ENCODE measurements at places on chromosomes 16 and 17. TPM values are rescaled to one million over a fixed set of nuclear protein-coding genes. Genes with fewer than 3 reads are reported as not detected.

DNA sequence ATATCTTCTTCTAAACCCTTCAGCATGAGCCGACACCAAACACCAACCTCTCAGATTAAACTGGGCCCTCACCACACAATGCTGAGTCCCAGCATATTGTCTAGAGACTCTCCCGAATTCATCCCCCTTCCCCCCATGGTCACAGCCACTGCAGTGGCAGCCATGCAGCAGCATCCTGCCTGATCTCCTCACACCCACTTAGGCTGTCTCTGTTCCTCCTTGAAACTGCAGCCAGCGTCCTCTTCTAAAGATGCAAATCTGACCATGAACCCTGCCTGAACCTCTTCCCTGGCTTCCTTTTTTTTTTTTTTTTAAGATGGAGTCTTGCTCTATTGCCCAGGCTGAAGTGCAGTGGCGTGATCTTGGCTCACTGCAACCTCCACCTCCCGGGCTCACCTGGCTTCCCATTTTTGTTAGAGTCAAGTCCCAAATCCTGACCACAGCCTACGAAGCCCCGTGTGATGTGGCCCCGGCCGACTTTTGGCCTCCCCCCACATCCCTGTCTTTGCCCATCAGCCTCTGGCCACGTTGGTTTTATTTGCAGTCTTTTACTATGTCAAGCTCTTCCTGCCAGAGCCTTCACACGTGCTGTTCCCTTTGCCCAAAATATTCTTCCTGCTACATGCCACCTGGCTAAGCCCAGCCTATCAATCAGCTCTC is 2.8 kb downstream of the FA2H start:
- no peaks in the 10 kb centered on the region for H3K36me3 ChIP-seq
- no peak overlapping the region for H3K4me3 ChIP-seq
- no peak for DNase-seq
- H3K27me3 ChIP-seq = no peaks in the 10 kb centered on the region
- no peak overlapping the region for H3K27ac ChIP-seq

- H3K27me3 ChIP-seq = no peaks in the 10 kb centered on the region
- no peak for DNase-seq
- no peak overlapping the region for H3K4me3 ChIP-seq
- H3K27ac ChIP-seq = no peak overlapping the region
- no peaks in the 10 kb centered on the region for H3K4me1 ChIP-seq
Measured at GRCh38 chr17:66290101-66290722, 12.2 kb upstream of the PRKCA start.

Gene MLX
- total RNA-seq = 34.2 TPM

GRCh38 chr17:4318186-4318585 is 48.3 kb downstream of the UBE2G1 start:
- no peaks in the 10 kb centered on the region for H3K36me3 ChIP-seq
- DNase-seq = no peak
- H3K27ac ChIP-seq = no peak overlapping the region
- H3K27me3 ChIP-seq = no peaks in the 10 kb centered on the region
- no peaks in the 10 kb centered on the region for H3K4me1 ChIP-seq
- H3K4me3 ChIP-seq = no peak overlapping the region

Gene CACNA1H
- 17.8 TPM for total RNA-seq

Gene SLC6A2
- 0.45 TPM for total RNA-seq

Gene PRSS8
- not detected for total RNA-seq

DNA sequence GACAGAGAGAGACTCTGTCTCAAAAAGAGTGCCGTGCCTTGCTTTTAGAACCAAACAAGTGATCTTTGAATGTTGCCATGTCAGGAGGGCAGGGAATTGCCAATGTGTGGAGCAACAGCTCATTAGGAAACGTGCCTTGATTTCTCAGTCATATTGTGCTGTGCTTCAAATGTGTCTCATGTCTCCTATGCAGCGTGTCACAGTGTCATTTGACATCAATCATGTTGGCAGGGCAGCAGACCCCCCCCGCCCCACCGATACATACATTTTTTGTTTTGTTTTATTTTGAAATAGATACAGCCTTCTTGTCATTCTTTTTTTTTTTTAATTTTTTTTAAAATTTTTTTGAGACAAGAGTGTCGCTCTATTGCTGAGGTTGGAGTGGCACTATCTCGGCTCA is 22.1 kb downstream of the MRC2 start:
- H3K4me1 ChIP-seq = no peaks in the 10 kb centered on the region
- H3K36me3 ChIP-seq = no peaks in the 10 kb centered on the region
- no peak for DNase-seq

DNA sequence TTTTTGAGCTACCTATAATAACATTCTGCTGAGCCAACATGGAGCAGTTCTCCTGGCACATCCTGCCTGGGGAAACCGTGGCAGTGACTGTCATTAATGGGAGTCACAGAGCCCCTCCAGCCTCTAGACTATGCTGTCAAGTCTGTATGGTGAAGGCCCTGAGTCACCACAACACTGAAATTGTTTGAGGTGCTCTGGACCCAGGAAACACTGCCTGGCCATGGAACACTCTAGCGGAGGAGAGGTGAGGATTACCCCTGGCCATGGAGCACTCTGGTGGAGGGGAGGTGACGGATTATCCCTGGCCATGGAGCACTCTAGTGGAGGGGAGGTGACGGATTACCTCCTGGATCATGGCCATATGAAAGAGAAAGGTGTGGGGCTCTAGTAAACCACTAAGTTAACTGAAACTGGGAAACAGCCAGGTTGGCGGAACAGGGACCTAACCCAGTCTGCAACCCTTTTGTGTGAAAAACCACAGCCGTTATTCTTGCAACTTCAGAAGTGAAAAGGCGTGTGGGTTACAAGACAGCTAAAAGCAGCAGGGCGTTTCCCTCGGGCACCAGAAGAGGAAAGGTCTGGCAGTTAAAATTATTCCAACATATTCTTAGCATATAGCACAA is 156.7 kb downstream of the KCNJ12 start:
- no peak for DNase-seq
- H3K36me3 ChIP-seq = peaks cover 5% of the 10 kb centered on the region
- no peak overlapping the region for H3K27ac ChIP-seq
- H3K4me3 ChIP-seq = no peak overlapping the region

Gene FBXL19
- total RNA-seq = 14.7 TPM

DNA sequence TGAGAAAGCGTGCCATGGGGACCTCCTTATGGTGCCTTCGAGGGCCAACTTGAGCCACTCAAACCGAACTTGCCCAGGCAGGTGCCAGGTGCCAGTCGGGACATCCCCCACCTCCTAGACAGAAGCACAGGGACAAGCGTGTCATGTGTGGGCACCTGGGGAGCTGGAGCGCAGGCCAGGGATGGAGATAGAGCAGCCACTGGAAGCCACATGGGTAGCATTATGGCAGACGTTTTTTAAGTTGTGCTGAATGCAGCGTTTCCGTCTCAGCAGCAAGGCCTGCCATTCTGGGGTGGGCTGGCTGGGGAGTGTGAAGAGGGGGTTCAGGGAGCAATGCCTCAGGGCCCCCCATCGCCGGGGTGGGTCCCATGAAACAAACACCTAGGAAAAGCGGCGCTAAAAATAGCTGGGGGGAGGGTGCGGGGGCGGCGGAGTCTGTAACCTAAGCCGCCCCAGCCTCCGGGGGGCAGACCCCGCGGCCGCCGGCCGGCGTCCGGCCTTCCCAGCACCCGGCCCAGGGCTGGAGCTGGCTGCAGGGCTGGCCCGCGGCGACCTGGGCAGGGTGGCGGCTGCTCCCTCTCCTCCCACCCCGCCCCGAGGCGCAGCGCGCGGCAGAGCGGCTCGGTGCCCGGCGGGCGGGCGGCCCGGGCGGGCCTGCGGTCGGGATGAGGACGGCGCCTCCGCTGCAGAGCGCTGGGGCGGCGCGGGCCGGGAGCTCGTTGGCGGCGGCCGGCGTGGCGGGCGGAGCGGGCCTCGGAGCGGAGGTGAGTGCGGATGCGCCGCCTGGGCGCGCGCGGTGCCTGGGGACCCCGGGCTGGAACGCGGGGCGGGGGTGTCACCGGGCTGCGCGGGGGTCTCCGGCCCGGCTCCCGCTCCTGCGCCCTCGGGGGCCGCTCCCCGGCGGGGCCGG is at the start of gene ZNF469:
ZNF469 (plus strand) TSS at position 469 of the 910 bp plus-strand sequence. CDS start 44,512 bp downstream, outside the sequence.
- H3K4me3 ChIP-seq = peak within 1 kb of the TSS; percentile 24
- no peaks in the 10 kb centered on the region for H3K27me3 ChIP-seq
- DNase-seq = peak; percentile 78
- H3K4me1 ChIP-seq = no peaks in the 10 kb centered on the region

DNA sequence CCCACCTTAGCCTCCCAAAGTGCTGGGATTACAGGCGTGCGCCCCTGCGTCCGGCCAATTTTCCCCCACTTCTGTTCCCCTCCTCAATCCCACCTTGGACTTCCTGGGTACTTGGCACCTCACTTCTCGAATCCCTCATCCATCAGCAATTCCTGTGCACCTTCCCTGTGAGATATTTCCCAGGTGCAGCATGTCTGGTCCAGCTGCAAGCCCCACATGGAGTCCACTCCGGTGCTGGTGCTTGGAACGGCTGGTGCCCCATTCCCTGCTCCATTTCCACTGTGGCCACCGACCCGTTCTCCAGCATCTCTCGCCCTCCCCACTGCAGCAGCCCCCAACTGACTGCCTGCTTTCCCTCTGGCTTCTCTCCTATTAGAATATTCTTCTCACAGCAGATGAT is 35.3 kb downstream of the NOL11 start:
- no peaks in the 10 kb centered on the region for H3K4me1 ChIP-seq
- H3K27ac ChIP-seq = no peak overlapping the region
- H3K4me3 ChIP-seq = no peak overlapping the region
- H3K27me3 ChIP-seq = no peaks in the 10 kb centered on the region

- H3K4me3 ChIP-seq = peak within 1 kb of the TSS; percentile 54
- H3K4me1 ChIP-seq = no peaks in the 10 kb centered on the region
- H3K36me3 ChIP-seq = no peaks in the 10 kb centered on the region
- peak; percentile 94 for DNase-seq
- no peaks in the 10 kb centered on the region for H3K27me3 ChIP-seq
Measured at GRCh38 chr17:29568331-29569244, at the start of gene TP53I13. Gene TP53I13, plus strand, starts transcription at chr17:29568701. Its CDS starts 58 bp downstream, at chr17:29568759.

DNA sequence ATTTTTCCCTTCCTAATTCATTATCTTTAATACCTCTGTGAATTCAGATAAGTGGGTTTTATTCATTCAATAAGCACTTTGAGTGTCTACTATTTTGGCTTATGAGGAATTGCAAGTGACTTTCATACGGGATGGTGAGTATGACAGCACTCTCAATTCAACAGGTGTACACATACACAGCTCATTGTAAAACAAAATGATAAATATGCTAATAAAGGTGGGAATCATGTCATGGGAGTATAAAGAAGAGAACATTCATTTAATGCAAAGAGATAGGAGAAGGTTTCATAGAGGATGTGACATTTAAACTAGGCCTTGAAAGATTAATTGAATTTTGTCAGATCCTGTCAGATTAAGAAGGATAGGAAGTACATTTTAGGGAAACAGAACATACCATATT is 19.4 kb downstream of the NACA2 start:
- DNase-seq = no peak
- no peak overlapping the region for H3K27ac ChIP-seq
- no peak overlapping the region for H3K4me3 ChIP-seq
- H3K27me3 ChIP-seq = no peaks in the 10 kb centered on the region

Gene ALOX15B
- total RNA-seq = 1.0 TPM

DNA sequence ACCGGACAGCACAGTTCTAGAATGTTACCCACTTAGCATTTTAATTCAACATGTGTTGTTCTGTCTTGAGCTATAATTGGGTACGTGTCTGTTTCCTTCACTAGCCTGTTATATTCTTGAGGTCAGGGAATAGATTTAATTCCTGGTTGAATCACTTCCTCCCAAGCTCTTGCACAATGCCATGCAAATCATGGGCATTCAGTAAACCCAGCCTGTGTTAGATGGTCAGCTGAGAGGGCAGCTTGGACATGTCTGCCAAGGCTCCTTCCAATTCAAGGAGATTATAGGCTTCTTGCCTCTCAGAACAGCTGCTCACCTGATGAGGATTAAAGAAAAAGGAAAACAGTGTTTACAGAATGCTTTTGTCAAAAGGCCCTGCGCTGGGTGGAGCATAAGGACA is 12.6 kb downstream of the C1QTNF1 start:
- peak; percentile 68 for DNase-seq
- H3K4me1 ChIP-seq = peaks cover 1% of the 10 kb centered on the region
- no peaks in the 10 kb centered on the region for H3K36me3 ChIP-seq
- H3K27me3 ChIP-seq = no peaks in the 10 kb centered on the region
- H3K27ac ChIP-seq = no peak overlapping the region

- no peak overlapping the region for H3K4me3 ChIP-seq
- DNase-seq = peak; percentile 64
- H3K27ac ChIP-seq = no peak overlapping the region
- no peaks in the 10 kb centered on the region for H3K27me3 ChIP-seq
- no peaks in the 10 kb centered on the region for H3K4me1 ChIP-seq
Measured at GRCh38 chr17:81018044-81018802, 16.7 kb upstream of the BAIAP2 start.

DNA sequence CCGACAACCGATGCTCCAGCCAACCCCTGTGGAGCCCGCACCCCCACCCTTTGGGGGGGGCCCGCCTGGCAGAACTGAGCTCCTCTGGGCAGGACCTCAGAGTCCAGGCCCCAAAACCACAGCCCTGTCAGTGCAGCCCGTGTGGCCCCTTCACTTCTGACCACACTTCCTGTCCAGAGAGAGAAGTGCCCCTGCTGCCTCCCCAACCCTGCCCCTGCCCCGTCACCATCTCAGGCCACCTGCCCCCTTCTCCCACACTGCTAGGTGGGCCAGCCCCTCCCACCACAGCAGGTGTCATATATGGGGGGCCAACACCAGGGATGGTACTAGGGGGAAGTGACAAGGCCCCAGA is 17.9 kb downstream of the NGFR start:
- H3K4me3 ChIP-seq = no peak overlapping the region
- H3K4me1 ChIP-seq = no peaks in the 10 kb centered on the region
- DNase-seq = no peak
- H3K27me3 ChIP-seq = no peaks in the 10 kb centered on the region
- no peaks in the 10 kb centered on the region for H3K36me3 ChIP-seq
- no peak overlapping the region for H3K27ac ChIP-seq

- no peak for DNase-seq
- no peaks in the 10 kb centered on the region for H3K4me1 ChIP-seq
- no peak overlapping the region for H3K27ac ChIP-seq
Measured at GRCh38 chr17:40417258-40417608, 463 bp downstream of the TOP2A start.

- H3K27ac ChIP-seq = no peak overlapping the region
- H3K36me3 ChIP-seq = no peaks in the 10 kb centered on the region
- no peak overlapping the region for H3K4me3 ChIP-seq
- no peaks in the 10 kb centered on the region for H3K4me1 ChIP-seq
Measured at GRCh38 chr16:4586291-4586690, 28.4 kb downstream of the UBALD1 start.

- no peaks in the 10 kb centered on the region for H3K36me3 ChIP-seq
- H3K4me1 ChIP-seq = no peaks in the 10 kb centered on the region
- DNase-seq = no peak
- H3K4me3 ChIP-seq = no peak overlapping the region
Measured at GRCh38 chr17:20852990-20853370, 189.8 kb downstream of the USP22 start.
